ENCODE measurements at places on chromosomes 6 and 20. TPM values are rescaled to one million over a fixed set of nuclear protein-coding genes. Genes with fewer than 3 reads are reported as not detected.

ECI2 gene
- total RNA-seq = 43.2 TPM

GRCh38 chr20:49030954-49031619 is 15.0 kb upstream of the CSE1L start:
- no peak for DNase-seq

- DNase-seq = no peak
These were observed 362.1 kb downstream of the PHF3 start for GRCh38 chr6:63997734-63998133.

DNA sequence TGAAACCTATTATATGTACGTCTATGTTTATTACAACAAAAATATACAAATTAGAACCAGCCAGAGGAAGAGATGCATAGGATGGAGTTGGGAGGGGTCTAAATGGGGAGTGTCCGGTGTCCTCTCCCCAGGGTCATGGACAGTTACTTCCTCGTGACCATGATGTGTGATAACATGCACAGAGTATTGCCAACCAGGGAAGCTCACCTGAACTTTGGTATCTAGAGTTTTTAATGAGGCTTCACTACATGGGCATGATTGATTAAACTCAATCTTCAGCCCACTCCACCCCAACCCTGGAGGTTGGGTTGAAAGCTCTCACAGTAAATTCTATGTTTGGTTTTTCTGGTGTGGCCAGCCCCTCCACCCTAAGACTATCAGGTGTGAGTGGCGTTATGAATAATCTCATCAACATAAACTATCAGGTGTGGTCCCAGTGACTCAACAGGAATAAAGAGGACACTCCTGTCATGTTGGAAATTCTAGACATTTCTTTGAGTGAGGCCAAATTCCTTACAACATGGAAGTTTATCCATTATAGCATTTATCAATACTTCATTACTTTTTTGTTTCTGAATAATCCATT is 36.4 kb upstream of the FKBP1A start:
- DNase-seq = no peak

DNA sequence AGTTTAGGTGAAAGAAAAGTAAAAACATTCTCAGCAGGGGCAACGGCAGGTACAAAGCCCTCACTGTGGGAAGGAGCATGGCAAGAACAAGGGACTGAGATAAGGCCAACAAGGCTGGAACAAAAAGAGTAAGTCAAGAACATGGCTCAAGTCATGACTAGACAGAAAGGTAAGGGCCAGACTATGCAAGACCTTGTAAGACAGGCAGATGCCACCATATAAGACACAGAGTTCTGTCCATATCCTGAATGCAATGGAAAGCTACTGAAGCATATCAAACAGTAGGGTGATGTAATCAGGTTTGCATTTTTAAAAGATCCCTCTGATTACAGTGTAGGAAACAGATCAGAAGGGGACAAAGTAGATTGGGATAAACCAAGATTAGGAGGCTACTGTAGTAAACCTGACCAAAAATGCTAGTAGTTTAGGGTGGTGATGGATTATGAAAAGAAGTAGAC is 5.5 kb downstream of the REV3L start:
- no peak for DNase-seq
